Stimulated activated CD8-positive, alpha-beta memory T cell treated with anti-CD3 and anti-CD28 coated beads, Interleukin-15, amount 100 ng/mL, for 1 hour (primary cell): ENCODE measurements at places on chromosomes 1 and 21.

- DNase-seq = no peak
Observed at GRCh38 chr1:245370905-245371581, 216.3 kb downstream of the KIF26B start.

DNA sequence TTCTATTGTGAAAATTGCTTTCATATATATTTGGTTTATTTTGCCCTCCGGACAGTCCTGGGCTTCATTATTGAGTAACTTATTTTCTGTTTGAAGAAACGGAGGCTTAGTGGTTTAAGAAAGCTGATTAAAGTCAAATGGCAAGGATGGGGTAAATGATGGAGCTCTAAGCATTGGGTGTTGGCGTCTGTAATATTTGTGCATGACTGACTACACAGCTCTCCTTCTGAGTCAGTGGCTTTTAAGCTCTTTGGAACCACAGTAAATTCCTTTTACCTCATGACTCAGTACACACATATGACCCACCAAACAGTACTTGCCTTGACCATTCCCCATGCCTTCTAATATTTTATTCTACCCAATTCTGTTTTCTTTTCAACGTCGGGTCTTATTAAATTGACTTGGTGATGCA is 21.0 kb downstream of the B3GALT5 start:
- no peak for DNase-seq

DNA sequence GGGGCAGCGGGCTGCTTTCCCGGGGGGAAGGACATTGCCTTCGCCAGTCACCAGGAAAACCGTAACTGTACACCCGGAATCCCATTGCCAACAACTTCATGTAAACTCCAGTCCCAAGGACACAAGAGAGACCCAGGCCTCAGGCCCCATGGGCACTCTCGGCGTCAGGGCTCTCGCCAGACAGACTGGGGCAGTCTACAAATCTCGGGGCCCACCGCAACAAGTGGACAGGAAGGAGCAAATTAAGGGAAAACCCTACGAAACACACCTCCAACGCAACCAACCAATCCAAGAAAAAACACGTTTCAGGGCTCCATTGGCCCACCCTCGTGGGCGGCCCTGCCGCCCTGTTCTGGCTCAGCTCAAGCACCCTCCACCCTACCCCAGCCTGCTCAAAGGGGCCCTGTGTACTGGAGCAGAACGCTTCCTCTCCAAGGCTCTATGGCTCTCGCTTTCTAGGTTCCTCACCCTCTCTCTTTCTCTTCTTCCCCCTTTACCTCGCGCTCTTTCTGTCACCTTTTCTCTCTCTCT is 4.6 kb upstream of the ZNF678 start:
- no peak for DNase-seq

GRCh38 chr21:36450511-36450910 is 29.4 kb downstream of the CLDN14 start:
- DNase-seq = no peak

DNA sequence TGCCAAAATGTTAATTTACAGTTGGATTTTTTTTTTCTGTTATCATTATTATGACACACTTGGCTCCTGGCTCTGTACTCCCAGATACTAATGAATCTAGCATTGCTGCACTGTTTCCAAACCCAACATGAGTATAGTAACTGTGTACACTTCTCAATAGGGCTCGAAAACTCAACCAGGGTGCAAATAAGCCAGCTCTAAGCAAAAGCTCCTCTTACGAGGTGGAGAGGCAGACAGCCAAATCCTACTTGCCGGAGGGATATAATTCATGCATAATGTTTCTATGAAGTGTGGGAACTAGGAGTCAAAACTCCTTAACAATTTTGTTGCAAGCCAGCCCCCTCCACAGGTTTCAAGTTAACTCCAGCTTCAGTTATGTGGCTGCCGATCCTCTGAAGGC is 510.4 kb upstream of the ZP4 start:
- DNase-seq = no peak

- no peak for DNase-seq
Observed at GRCh38 chr1:37782491-37782890, 11.2 kb upstream of the MANEAL start.

DNA sequence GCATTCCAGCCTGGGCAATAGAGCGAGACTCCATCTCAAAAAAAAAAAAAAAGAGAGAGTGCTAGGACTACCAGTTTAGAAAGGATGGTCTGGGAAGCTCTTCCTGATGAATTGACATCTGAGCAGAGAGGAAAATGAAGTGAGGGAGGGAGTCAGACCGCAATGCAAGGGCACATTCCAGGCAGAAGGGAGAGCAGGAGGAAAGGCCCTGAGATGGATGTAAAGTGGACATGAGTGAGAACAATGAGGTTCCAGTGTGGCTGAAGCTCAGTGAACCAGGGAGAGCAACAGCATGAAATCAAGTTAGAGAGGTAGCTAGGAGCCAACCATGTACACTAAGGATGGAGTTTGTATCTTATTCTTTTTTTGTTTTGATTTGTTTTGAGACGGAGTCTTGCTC is 55.9 kb upstream of the SPOCD1 start:
- DNase-seq = no peak

GRCh38 chr1:182703539-182703938 is 19.2 kb upstream of the RGS8 start:
- DNase-seq = no peak

GRCh38 chr1:32806910-32807523 is 10.1 kb downstream of the YARS1 start:
- no peak for DNase-seq

DNA sequence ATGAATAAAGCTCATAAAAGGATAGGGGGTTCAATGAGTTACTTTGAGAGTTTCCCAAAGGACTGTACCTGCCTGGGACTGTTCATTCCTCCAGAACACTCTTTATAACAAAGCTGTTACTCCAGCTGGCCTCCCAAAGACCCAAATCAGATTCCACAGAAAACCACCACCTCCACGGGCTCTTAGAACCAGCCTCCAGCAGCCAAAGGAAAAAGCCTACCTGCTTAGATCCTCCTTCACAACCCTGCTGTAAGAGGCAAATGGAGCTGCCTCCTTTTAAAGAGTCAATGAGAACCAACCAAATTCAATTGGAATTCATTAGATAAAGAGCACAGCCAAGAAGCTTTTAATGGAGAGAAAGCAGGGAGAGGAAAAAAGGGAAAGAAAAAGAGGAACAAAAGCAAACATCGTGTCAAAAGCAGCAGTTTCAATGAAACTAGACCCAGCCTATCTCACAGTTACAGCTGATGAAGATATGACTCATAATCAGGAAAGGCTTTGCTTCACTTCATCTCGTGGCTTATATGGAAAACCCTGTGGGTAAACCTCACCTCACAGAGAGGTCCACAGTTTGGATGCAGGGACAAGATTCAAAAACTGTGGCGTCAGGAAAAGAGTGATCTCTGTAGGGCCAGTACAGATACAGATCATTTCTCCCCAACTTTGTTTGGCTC is 27.8 kb upstream of the FMO4 start:
- DNase-seq = no peak

DNA sequence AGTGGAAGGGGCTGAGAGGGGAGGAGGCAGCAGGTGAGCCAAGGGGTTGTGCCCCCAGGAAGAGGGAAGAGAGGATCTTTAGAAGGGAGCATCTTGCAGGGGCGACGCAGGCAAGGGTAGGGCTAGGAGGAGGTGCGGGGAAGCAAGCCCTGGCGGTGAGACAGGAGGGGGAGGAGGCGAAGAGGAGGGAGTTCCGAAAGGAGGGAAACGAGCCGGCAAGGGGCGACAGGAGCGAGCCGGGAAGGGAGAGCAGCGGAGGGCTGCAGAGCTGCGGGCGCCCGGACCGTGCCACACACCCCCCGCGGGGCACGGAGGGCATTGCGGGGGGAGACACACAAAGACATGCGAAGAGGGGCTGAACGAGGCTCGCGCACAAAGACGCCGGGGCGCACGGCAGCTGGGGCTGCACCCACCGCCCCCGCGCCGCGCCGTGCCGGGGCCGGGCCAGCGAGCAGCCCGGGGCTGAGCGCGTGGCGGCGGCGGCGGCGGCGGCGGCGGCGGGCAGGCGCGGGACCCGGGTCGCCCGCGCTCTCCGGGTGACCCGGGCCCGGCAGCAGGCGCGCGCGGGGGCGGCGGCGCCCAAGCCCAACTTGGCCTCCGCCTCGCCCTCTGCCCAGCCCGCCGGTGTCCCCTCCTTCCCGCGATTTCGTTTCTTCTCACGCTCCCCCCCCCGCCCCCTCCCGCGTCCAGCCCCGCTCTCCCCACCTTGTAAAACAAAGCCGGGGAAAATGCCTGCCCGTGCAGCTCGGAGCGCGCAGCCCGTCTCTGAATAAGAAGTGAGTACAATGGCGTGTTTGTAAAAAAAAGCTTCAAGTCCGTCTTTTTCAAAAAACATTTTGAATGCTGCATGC is at the start of gene KCNK2:
Gene KCNK2, plus strand, starts transcription at position 206 of the 851 bp plus-strand sequence. CDS start 649 bp downstream, outside the sequence.
- no peak for DNase-seq

DNA sequence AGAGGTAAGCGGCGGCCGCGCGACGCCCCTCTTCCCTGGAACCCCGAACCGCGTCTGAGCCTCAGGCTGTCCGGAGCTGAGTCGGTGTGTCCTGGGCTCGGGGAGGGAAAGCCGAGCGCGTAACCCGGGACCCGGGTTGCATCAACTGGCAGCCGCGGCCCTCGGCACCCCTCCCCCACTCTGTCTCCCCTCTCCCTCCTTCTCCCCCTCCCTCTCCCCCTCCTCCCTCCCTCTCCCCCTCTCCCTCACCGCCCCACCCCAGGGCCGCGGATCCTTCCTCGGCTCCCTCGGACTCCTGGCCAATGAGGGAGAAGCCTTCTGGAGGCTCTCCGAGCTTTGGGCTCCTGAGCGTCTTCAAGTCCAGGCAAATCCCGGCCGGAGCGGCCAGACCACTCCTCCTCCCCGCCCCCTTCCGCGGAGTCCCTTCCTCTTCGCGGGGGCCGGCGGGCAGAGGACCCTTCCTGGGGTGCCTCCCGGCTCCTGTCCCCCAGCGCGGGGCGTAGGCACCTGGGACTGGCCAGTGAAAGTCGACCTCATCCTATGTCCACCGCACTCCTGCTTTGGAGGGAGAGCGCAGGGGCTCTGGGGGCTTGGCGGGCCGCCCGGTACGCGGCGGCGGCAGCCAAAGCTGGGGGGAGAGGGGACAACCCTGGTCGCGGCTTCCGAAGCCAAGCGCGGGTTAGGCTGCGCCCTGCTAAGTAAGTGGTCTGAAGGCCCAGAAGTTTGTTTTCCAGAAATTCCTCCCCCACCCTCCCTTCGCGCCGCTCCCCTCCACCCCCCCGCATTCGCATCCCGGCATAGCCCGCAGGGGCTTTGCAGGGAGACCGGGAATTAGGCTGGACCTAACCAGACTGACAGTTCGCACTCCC is 850 bp downstream of the SESN2 start:
- DNase-seq = no peak

GRCh38 chr1:246969621-246970020 is 37.9 kb upstream of the AHCTF1 start:
- DNase-seq = no peak

DNA sequence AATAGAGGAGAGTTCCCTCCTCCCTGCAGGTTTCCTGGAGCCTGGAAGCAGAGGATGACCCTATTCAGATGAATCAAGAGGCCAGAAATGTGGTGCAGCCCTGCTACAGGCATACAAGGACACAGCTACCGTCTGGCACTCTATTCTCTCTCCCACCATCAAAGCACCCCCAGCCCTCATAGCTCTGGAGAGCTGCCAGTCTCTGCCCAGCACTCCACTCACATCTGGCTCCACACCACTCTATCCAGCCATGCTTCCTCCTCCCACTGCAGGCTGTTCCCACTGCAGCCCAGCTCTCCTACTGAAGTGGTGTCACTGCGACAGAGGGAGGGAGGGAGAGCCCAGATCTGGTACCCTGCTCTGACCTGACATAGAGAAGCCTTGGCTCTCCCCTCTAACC is 18.4 kb downstream of the SYT2 start:
- no peak for DNase-seq

- no peak for DNase-seq
Observed at GRCh38 chr1:234108921-234109320, 204.4 kb downstream of the SLC35F3 start.

DNA sequence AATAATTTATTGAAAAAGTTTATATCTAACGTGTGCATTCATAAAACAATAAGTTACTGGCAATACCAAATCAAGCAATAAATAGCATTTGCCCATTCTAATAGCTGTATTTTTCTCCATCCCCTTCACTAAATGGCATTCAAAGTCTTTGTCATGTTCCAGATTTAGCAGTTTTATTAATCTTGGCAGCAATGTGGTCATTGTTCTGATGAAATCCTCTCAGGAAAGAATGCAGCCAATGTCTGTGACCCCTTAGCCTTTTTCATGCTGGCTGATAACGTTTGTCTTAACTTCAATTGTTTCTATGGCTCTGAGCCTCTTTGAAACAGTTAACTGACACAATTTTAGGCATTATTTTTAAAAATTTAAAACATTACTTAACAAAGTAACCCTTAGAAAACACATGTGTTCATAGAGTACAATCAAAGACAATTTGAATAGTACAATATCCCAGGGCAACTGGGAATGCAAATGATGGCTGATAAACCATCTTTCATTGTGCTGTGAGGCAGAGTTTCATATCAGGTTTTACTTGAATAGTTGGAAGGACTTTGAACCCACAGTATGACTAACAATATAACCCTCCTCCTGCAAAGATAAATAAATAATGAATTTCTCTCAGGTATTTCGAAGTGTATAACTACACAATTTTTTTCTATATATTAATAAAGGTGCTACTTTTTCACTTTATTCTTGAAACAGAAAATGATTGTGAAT is 217.5 kb downstream of the LRRIQ3 start:
- DNase-seq = no peak

- no peak for DNase-seq
Observed at GRCh38 chr1:198165927-198166647, 9.3 kb downstream of the NEK7 start.

- no peak for DNase-seq
Observed at GRCh38 chr1:16608838-16609560, 4.4 kb downstream of the NBPF1 start.

GRCh38 chr1:205013683-205014367 is 29.2 kb upstream of the CNTN2 start:
- no peak for DNase-seq

GRCh38 chr1:232859216-232859615 is 54.0 kb downstream of the MAP10 start:
- no peak for DNase-seq

DNA sequence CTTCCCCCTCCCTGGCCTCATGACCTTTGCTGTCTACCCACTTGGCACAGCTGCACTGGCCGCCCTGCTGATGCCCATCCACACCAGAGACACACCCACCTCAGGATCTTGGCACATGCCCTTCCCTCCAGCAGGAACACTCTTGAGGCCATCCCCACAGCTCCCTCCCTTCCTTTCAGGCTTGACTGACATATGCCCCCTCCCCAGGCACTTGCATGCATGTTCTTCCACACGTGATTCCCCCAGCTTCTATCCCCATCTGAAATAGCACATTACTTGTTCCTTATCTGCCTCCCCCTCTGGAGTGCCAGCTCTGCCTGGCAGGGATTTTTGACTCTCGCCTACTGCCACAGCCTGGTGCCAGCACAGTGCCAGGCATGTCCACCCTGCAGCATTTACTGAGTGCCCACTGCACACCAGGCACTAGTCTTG is 98.5 kb upstream of the SLC25A33 start:
- DNase-seq = no peak
